ENCODE measurements at places on chromosomes 16 and 17.

GRCh38 chr17:6548034-6548433 lies 8.3 kb downstream of the PITPNM3 start:
- DNase-seq = no peak

GRCh38 chr16:84836234-84836647 lies 16.5 kb downstream of the CRISPLD2 start:
- DNase-seq = no peak

- DNase-seq = no peak
Observed at GRCh38 chr16:86531641-86532525, 21.6 kb downstream of the FOXF1 start.

GRCh38 chr16:73054125-73054484 lies 6.2 kb upstream of the ZFHX3 start:
- DNase-seq = no peak

GRCh38 chr16:84278968-84279367 lies 15.7 kb upstream of the WFDC1 start:
- peak; percentile 55 for DNase-seq

- no peak for DNase-seq
Observed at GRCh38 chr16:81478876-81479511, 34.4 kb downstream of the CMIP start.

DNA sequence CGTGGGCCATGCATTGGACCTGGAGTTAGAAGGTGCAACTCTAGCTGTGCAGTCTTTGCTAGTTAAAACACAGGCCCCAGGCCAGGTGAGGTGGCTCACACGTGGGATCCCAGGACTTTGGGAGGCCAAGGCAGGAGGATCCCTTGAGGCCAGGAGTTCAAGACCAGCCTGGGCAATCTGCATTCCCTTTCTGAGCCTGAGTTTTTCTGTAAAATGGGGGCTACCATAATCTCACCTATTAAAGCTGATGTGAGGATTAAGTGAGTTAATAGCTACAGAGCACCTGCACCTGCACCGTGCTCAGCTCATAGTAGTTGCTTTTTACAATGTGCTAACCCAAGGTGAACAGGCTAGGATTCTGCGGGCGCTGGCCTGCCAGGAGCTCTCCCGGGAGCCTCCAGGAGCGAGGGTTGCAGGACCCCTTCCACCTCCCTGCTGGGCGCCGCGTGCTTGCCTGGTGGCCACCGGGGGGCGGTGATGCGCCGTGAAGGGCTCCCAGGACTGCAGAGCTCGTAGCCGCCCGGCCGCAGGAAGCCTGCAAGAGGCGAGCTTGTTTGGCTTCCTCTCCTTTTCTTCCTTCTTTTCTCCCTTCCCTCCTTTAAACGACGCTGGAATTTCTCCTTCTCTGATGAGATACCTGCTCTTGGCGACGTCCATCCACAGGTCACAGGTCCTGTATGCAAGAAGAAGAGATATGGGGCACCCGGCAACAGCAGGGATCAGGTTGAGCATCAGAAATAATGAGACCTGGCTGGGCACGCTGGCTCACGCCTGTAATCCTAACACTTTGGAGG lies 51.3 kb downstream of the ZFP90 start:
- peak; percentile 11 for DNase-seq

DNA sequence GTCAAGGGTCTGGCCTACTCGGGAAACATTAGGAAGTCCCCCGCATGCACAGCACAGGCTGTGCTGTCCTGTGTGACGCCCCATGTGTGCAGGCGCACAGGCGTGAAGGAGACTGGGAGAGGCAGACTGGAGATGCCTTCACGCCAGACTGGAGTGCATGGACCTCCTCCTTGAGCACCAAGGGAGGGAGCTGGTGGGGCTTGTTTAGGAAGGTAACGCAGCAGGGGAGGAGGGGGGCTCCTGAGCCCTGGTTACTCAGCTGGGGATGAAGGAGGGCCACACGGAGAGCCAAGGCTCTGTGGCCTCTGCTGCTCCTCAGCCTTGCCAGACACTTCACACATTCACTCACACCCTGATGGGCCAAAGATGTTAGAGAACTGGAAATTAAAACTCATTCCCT lies 7.7 kb downstream of the HSDL1 start:
- DNase-seq = no peak

- peak; percentile 37 for DNase-seq
Observed at GRCh38 chr17:10156948-10157607, 41.3 kb downstream of the GAS7 start.

GRCh38 chr16:81040131-81040530 lies 4.5 kb downstream of the ATMIN start:
- DNase-seq = no peak

- DNase-seq = no peak
Observed at GRCh38 chr17:44785921-44786320, 27.1 kb downstream of the ADAM11 start.

DNA sequence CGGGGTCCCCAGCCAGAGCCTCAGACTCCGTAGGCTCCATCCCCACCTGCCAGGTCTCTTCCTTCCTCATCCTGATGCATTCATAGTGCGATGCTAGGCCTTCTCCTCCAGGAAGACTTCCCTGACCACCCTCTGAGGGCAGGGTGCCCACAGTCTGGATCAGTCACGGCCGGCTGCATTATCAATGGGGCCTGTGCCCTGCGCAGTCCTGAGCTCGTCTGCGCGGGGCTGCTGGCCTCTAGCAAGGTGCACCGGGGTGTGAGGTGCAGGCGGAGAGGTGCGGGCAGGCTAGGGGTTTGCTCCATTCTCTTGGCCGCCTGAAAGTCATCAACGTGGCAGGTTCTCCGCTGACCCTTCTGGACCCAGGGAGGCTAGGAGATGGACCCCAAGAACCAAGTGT lies 56.9 kb upstream of the ACSF3 start:
- no peak for DNase-seq

DNA sequence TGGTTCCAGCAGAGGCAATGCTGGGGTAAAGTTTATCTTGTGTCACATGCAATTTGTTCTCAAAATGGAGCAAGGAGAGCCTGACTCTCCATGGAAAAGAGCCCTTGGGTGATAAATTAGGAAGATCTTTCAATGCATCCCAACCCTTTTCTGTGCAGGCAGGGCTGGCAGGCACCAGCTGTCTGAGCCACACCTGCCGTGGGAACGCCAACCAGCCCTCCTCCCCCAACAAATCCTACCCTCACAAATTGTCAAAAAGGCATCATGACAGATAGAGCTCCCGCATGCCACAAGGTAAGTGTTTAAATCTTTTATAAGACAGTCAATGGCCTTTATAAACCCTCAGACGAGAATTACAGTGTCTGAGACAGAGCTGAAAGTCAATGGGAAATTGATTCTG lies 418.5 kb upstream of the CDH5 start:
- DNase-seq = no peak

DNA sequence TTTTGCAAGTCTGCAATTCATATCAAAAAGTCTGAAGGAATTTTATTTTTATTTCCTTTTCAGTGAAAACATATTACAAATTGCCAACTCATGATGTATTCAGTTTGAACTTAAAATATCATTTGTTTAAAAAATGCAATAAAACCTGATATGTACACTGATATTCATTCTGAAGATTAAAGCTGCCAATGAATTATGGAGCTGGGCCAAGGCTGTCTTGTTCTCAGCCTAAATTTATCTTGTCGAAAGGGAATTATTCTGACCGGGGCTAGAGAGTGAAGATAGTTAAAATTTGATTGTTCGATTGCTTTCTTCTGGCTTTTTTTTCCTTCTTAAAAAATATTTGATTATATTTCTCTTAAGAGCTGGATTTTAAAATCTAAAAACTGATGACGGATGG lies 54.0 kb upstream of the RBFOX1 start:
- no peak for DNase-seq

DNA sequence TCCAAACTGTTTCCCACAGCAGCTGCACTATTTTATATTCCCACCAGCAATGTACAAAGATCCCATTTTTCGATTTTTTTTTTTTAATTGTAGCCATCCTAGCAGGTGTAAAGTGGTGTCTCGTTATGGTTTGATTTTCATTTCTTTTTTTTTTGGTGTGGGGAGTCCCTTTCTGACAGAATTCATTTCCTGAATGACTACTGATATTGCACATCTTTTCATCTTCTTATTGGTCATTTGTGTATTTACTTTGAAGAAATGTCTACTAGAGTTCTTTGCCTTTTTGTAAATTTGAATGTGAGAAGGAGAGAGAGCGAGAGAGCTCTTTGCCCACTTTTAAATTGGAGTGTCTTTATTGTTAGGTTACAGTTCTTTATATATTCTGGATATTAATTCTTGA lies 14.0 kb downstream of the CYB5B start:
- no peak for DNase-seq

DNA sequence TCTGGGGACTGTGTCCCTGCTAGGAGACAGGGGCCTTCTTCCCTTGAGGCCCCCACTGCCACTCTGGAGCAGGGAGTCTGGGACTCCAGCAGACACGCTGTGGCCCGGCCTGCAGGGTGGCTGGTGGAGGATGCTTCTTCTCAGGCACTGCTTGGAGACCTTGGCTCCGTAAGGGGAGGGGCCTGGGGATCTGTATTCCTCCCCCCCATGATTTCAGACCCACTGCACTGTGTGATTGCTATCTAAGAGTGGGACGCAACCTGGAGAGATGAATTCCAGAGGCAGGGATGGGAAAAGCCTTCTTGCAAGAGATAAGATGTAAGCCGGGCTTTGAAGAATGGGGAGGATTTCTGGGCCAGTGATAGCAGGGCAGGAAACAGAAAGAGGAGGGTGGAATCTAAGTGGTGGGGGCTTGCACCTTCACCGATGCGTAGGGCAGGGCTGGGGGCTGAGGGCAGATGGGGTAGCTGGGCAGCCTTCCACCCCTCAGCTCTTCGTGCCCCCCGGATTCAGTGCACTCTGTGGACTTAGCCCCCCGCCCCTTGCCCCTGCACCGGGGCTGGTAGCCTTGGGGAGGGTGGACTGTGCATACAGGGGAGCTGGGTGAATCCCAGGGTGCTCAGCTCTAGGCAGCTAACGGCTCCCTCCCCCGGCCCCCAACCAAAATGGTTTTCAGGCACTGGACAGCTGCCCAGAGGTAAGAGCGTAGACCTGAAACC lies 5.2 kb upstream of the GSE1 start:
- no peak for DNase-seq

GRCh38 chr16:27253526-27253930 lies 15.0 kb downstream of the NSMCE1 start:
- no peak for DNase-seq

DNA sequence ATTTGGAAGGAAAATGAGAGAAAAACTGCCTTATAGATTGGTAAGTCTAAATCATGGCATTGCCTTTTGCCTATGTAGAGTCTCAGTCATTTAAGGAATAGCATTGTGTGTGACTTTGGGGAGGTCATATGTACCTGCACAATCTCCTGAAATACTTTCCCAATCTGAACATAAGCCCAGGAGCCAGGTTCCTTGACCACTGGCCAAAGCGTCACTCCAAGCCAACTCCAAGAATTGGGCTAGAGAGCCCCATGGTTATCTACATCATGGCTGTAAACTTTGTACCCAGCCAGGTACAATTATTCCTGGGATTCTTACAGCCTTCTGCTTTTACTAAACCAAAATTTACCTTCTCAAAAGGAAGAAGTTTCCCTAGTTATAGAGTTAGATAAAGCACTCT lies 40.8 kb upstream of the MED13 start:
- no peak for DNase-seq

DNA sequence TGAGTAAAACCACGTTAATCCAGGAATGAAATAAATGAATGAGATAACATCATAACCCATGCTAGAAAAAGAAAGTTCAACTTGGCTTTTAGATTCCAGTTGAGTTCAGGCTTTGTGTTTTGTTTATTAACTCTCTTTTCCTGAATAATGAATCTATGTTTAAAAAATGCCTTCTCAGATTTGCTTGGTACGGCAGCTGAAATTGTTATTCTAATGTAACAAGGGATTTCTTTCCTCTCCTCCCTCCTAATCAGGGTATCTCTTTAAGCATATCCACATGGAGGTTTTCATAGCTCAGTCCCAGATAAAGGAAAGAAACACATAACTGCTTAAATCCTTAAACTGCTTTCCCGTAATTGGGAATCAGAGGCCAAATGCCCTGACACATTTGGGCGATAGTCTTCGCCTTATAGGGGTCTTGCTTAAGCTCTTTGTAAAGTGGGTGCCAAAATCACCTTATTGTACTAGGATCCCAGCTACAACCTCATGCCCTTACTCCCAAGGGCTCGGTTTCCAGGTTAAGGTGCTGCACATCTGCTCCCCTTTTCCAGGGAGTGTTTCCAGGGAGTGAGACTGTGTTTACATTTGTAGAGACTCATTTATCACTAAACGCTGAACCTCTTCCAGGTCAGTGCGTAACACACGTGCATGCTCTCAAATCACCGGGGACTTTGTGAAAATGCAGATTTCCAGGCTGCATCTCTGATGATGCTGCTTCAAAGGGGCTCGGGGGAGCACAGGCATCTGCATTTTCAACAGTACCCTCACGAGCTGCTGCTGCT lies 142.8 kb upstream of the FOXF1 start:
- DNase-seq = no peak

GRCh38 chr16:69860233-69861231 lies 90.6 kb upstream of the CLEC18A start:
- DNase-seq = no peak

DNA sequence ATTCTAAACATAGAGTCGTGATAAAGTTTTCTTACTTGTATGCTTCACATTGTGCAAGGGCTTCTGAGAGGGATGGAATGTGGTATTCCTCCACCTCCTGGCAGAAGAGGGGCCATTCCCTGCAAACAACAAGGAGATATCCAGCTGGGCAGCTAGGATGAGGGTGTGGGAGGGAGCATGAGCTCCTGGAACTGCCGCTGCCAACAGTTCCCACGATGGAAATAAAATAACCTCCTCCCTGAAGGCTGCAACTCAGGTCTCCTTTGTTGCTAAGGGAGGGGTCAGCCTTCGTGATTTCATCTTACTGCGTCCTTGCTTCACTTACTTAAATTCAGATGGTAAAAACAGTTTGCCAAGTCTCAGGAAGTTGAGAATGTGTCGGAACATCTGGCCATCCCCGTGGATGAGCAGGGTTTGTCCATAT lies 15.6 kb downstream of the PLEKHG4 start:
- no peak for DNase-seq

- DNase-seq = no peak
Observed at GRCh38 chr16:87583453-87584131, 18.7 kb upstream of the JPH3 start.

DNA sequence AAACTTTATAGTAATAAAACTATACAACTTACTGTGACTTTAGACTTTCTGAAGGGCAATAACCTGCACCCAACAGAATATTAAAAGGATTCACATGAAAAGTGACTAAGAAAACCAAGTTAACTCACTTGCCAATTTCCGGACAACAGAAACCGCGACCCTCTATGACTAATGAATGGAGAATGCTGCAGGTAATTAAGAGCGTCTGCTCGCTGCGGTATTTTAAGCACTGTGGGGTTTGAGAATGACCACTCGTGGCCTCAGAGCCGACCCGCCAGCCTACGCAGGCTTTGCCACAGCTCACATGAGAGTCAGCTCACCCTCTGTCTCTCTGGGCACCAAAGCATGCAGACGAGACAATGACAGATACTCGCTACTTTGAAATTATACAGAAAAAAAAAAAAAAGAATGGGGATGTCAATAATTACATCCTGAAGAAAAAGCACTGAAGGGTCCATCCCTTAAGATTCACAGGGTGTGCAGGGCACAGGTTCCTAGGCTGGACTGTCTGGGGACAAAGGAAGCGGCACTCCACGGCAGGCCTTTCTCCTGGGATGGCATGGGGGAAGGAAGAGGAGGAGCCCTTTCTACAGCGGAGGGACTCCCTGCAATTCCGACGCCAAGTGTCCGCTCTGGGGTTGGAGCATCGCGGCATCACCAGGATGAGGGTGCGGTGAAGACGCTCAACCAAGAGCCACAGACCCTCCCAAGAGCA lies 35.0 kb downstream of the ZCCHC14 start:
- no peak for DNase-seq
